ENCODE measurements at places on chromosomes 11 and 22. TPM values are rescaled to one million over a fixed set of nuclear protein-coding genes. Genes with fewer than 3 reads are reported as not detected.

The FGF4 gene
- 0.14 TPM for total RNA-seq

DNA sequence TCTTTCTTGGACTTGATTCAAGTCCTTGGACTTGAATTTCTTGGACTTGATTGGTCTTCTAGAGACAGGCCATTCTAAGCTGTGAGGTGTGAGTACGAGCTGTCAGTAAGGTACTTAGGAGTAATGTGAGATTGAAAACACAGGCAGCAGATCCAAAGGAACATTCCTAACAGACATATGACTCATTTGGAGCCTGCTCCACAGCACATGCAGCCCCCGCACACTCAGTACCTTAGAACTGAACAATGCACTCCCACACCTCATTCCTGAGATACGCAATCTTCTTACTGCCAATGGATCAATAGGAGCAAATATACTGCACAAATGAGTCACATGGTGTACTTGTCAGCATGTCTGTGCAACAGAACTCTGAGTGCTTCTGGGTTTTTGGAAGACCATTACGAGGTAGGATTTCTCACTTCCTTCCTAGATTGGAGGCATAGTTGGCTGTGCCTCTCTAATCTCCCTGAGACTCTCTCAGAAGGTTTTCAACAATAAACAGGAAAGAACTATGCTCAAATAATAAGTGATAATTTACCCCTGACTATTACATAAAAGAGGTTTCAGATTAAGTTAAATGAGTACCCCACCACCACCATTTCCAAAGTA lies 243.1 kb downstream of the KCNA4 start:
- ATAC-seq = no peak

- no peak for ATAC-seq
These were observed 65.4 kb upstream of the CRTAM start for GRCh38 chr11:122772945-122773344.

DNA sequence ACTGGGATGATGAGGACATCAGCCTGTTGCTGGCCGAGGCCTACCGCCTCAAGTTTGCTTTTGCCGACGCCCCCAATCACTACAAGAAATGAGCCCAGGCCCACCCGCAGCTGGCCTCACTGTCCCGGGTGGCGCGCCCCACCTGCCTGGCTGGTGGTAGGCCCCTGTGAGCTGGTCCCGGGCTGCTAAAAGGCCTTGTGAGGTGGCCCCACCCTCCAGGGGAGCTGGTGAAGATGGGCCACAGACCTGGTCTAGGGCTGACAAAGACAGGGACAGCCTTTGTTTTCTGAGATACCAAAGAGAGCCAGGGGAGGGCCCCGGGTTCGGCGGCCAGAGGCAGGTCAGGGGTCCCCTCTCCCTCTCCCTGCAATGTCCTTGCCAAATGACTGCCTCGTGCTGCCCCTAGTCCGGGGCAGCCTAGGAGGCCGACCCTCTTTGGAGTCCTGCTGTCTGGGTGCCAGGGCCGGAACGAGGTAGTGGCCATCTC lies 411.1 kb downstream of the TBC1D22A start:
- no peak for ATAC-seq

GRCh38 chr22:36884349-36885158 lies 23.7 kb downstream of the NCF4 start:
- ATAC-seq = no peak

Measured in motor neuron (in vitro differentiated cells).